ENCODE measurements at places on chromosomes 1 and 21. TPM values are rescaled to one million over a fixed set of nuclear protein-coding genes. Genes with fewer than 3 reads are reported as not detected.

DNA sequence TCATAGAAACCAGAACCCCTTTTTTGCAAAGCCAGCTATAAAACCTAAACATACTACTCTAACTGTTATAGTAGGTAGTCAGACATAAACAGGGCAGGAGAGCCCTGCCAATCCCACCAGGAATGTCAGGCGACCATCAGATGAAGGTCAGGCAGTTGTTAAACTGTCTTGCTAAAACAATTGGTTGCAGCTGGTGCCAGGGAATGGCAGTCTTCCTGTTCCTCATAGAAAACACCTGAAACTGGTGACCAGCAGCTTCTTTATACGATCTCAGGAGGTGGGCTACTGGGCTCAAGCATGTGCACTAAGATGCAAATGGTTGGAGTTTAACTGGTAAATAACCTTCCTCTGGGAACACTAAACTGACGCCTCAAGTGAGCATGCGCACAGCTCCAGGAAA, 224.1 kb downstream of the COL11A1 start:
- DNase-seq: no peak

Gene TSPEAR
- total RNA-seq: under 0.01 TPM

DNA sequence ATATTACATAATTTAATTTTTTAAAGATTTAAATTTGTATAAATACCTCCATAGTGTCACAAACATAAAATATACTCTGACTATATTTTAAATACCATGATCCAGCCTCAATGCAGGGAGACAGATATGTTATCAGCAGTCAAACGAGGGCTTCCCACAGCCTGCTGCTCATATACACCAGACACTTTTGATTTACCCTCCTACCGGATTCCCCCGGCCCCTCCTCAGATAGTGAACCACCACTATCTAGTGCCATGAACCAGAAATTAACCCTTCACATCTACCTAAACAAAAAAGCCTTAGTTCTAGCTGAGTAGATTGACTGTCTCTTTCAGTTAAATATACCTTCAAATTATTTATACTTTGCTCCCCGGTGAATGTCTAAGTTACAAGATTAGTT, 52.4 kb upstream of the C1orf53 start:
- no peak for DNase-seq

Gene LCE1D
- total RNA-seq: not detected

Gene CTPS1
- 13.6 TPM for total RNA-seq

Gene ARHGAP29
- total RNA-seq: 12.5 TPM

GRCh38 chr21:40129809-40130208, 262.6 kb downstream of the PCP4 start:
- no peak for DNase-seq

Gene UBL4B
- total RNA-seq: not detected

DNA sequence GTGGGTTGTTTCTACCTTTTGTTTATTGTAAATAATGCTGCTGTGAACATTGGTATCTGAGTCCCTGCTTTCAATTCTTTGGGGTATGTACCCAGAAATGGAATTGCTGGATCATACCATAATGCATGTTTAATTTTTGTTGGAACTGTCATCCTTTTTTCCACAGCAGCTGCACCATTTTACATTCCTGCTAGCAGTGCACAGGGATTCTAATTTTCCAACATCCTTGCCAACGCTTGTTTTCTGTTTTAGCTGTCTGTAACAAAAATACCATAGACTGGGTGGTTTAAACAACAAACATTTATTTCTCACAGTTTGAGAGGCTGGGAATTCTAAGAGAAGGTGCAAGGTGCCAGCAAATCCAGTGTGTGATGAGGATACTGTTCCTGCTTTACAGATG, 65.1 kb downstream of the RAVER2 start:
- DNase-seq: no peak

Gene AIM2
- 0.28 TPM for total RNA-seq

GRCh38 chr21:45818904-45819285, 162.7 kb upstream of the COL6A1 start:
- peak; percentile 30 for DNase-seq

DNA sequence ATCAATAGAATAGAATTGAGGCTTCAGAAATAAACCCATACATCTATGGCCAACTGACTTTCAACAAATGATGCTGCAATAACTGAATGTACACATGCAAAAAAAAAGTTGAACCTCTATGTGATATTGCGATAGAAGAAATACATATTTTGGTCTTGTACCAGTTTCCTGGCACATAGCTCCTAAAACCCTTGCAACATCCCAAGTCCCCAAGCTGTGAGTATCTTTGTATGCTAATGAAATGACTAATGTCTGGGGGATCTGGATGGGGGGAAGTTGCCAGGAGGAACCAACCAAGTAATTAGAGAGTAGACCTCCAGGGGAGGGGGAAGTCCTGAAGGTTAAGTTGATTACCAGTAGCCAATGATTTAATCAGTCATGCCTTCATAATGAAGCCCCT, 24.4 kb downstream of the BLZF1 start:
- DNase-seq: no peak

Gene HPCA
- not detected for total RNA-seq

DNA sequence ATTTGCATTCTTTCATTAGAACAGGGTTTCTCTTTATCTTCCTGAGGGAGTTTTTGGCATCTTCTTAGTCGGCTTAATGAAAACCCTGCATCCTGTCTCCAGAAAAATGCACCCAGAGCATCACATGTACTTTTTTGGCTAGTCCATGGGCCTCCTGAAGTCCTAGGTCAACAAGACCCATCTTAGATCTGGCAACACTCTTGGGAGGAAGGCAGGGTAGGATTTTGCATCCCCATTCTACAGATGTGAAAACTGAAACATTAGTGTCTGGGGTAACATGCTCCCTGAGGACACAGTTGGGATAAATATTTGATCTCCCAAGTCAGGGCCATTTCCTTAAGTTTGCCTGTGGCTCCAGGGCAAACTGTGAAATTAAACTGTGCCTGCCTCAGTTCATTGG, 40.0 kb upstream of the HMGB4 start:
- no peak for DNase-seq

Gene PDZK1
- 85.4 TPM for total RNA-seq

- no peak for DNase-seq
Observed at GRCh38 chr1:116403496-116404136, 30.6 kb downstream of the ATP1A1 start.

Gene DNAI4
- total RNA-seq: 1.3 TPM

- DNase-seq: no peak
Observed at GRCh38 chr1:11537854-11538591, 59.1 kb downstream of the DISP3 start.

- DNase-seq: no peak
Observed at GRCh38 chr21:45424854-45425795, 20.2 kb downstream of the COL18A1 start.

DNA sequence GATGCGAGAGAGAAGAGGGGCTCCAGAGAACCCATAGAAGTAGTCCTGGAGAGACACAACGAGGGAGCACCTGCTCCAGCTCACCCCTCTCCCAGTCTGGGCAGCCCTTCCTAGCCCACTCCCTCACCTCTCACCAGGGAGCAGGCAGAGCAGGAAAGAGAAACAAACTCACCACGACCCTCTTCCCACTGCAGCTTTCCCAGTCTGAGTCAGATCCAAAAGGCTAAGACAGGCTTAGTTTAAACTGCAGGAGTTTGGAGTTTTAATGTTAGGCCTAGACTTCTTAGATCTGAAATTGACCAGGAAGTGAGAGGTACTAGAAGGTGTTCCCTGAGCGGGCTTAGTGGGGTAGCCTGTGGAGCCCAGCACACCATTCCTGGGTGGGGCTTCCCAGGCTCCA, 29.6 kb downstream of the SLC1A7 start:
- no peak for DNase-seq

Gene CNR2
- total RNA-seq: 0.08 TPM

Gene DMRTA2
- total RNA-seq: not detected

DNA sequence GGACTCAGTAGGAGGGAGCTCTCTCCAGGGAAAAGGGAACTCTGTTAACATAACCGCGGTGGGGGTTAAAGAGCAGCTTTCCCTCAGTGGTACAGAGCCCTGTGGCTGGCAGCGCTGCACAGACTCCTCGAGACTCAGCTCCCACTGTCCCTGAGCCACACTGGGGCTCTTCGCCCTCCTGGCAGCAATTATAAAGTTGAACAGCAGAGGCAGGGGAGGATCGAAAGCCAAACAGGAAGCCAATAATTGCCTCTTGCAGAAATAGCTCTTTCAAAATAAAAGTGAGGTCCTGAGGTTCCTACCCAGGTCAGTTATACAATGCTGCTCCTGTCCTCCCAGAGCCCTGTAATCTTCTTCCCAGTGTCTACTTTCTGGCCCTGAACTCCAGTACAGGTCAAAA, 77.0 kb downstream of the FAM78B start:
- DNase-seq: no peak

DNA sequence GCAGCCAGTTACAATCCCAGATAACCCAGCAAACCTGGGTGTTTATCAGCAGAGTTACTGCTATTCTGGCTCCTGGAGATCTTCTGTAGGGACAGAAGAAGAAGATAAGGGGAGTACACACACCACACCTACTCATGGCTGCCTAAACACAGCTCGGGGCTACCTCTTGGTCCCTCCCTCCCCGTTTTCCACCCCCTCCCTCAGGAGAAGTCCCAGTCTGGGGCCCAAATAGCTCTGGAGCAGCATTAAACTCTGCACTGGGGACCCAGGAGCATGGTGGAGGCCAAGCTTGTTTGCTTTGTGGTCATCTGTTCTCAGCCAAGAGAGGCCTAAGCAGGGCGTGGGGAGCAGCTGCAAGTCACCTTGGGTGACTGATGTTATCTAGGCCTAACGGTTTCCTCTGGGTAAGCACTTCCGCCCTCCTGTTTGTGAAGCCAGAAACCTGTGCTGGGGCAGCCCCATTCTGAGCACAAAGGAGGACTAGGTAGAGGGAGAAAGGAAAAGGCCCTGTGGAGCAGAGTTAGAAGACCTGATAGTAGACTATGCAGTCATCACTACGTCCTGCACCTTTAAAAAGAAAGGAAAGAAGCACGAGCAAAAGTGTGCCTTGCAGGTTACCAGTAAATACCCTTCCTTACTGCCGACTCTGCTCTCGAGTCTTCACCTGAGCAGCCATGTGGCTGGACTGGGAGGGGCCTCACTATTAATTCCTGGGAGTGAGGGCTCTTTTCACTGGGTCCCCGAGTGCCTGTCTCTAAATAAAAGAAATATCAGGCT, 2.0 kb upstream of the RCSD1 start:
- DNase-seq: no peak

Gene LCE6A
- total RNA-seq: not detected

Gene TMEM52
- 2.7 TPM for total RNA-seq

Gene FCAMR
- 0.14 TPM for total RNA-seq

Gene FALEC
- total RNA-seq: not detected

DNA sequence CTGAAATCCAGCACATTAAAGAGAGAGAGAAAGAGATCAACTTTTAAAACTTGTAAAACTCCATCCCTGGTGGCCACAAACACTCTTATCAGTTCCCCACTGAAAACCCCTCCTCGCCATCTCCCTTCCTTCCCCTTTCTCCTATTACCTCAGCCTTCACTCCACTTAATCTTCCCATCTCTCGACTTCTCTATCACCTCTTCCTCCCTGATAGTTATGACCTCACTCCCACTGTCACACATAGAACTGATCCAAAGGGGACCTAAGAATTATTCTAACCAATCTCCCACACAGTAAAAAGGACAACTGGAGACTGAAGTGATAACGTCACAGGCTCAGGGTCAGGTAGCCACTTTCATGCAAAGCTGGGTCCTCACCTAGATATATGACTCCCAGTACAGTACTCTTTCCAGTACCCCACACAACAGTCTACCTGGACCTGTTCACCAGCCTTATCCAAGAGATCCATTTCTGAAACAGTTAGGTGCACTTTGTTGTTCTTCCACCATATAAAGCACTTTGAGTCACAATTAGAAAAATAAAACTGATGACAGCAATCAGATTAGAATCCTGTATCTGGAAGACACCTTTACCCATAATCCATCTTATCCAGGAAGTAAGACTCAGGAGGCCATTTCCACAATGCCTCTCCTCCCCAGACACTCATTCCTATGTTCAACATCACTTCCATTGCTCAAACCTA, 324.8 kb downstream of the SMYD3 start:
- DNase-seq: no peak

DNA sequence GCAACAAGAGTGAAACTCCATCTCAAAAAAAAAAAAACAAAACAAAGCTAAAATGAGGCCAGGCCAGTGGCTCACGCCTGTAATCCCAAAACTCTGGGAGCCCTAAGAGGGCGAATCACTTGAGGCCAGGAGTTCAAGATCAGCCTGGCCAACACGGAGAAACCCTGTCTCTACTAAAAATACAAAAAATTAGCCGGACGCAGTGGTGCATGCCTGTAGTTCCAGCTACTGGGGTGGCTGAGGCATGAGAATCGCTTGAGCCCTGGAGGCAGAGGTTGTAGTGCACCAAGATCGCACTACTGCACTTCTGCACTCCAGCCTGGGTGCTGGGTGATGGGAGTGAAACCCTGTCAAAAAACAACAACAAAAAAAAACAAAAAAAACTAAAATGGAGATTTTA, 191.2 kb upstream of the SGIP1 start:
- no peak for DNase-seq

- no peak for DNase-seq
Observed at GRCh38 chr1:112272101-112272772, 123.8 kb upstream of the CTTNBP2NL start.

Gene RSPH1
- total RNA-seq: 0.17 TPM
